Cortex of kidney (tissue), 1 donor: ENCODE measurements at places on chromosomes 3 and 15.

DNA sequence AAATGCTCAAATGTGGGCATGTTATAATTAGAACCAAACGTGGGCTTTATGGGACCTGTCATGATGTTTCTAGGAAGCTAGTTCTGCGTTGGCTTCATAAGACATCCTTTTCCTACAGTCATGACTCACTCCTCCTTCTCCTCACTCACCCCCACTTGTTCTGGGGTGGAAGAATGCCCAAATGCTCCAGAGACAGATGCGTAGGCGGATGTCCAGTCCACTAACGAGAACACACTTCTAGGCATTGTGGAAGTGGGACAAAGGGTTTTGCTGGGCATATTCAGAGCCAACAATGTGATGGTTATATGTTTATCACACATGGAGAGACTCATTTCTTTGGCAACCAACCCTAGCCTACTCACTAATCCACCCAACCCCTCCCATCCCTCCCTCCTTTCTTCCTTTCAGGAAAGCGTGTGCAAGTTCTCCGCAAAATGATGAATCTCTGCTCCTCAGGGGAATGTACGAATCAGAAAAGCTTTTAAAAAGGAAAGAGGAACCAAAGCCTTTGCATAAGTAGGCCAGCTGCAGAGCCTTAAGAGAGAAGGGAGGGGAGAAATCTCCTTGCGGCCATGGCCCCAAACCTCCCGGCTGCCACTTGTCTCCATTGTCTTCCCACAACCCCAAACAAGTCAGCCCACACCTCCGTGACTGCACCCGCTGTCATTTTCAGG lies 123.0 kb upstream of the SPRED1 start:
- no peak for DNase-seq

- DNase-seq, result no peak
Measured at GRCh38 chr15:91981821-91982800, 128.6 kb downstream of the SLCO3A1 start.

DNA sequence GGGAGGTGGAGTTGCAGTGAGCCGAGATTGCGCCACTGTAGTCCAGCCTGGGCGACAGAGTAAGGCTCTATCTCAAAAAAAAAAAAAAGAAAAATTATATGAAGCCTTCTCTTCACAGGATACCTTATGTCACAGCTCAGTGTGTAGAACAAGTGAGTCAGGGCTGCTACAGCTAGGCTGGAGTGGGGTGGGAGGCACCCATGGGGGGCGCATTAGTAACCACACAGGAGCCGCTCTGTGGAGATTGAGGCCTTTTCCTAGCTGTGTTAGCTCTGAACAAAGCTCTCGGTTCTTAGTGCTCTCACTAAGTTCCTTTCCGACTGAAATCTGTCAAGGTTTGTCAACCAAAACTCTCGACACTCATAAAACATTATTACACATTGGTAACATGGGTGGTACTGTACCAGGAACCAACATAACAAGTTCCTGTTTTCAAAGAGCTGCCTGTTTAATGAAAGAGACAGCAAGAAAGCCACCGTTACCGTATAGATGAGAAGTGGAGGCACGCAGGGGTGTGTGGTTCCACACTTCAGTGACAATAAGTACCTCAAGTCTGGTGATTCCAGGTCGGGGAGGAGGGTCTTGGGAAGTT lies 4.5 kb downstream of the LRRC31 start:
- no peak for DNase-seq

DNA sequence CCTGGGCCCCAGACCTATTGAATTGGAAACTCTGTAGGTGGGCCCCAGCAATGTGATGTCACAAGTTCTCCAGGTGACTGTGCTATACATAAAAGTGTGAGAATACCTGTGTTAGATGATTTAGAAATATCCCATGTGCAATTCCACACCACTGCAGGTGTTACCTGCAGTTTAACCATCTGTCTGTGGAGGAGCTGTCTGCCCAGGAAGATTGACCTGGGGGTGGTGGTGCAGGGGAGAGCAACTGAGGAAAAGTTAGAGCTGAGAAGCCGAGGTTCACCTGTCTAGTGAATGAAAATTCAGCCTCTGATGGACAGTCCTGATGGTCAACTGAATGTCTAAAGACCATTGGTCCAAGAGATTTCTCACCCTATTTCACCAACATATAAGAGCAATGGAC lies 132.2 kb upstream of the SLC24A5 start:
- no peak for DNase-seq

DNA sequence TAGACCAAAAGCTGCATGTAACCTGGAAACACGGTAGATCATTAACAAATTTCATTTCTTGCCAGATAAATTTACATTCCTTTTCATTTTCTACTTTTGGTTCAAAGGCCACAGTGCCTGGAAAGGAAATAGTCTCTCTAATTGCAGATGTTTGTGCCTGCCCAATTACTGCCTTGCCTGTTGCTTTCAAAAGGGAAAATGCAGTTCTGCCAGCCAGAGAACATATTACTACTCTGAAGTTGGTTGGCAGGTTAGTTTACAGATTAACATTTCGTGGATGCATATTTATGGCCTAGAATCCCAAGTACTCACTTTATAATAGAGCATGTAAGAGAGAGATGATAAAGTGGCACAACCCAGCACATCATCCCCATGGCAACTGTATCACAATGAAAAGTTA lies 124.3 kb upstream of the LRRC3B start:
- no peak for DNase-seq

DNA sequence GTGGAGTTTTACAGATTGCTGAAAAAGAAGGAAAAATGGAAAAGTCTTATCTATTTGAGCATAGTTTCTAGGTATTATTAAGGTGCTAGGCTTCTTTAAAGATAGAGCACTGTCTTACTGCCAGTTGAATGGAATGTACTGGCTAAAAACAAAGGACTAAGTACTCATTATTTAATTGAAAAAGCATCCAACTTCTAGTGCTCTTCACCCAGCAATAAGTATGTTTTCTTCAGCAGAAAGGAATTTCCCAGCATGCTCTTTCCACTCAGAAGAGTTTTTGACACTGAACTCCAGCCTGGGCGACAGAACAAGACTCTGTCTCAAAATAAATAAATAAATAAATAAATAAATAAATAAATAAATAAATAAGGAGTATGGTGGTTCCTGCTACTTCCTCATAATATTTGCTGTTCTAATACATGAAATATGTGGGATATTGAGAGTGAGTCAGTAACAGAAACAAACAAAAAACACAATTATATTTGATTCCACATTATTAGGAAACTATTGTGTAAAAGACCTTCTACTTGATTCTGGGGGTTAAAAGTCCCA lies 70.6 kb downstream of the ATP13A4 start:
- DNase-seq, result no peak

GRCh38 chr3:13472286-13472685 lies 7.8 kb upstream of the HDAC11 start:
- DNase-seq, result no peak
